Activated T-helper 17 cell treated with anti-CD3 and anti-CD28 coated beads, Interleukin-2, amount 50 U/mL, for 72 hours (primary cell): ENCODE measurements at places on chromosomes 5 and 9.

DNA sequence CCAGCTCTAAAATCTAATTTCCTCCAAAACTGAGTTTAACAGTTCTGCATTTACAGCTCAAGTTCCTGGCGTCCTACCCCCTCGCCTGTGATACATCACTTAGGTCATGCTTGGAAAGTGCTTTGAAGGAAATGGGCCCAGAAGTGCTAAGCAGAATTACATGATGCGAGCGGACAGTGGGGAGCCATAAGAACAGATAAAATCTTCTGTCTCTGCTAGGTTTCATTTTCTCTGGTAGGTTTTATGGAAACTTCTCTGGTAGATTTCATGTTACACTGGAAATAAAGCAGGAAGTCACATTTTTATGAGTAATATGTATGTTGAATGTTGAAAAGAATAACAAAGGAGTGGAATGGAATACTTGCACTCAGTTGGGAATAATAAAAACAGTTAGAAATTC lies 138.3 kb downstream of the ZDHHC21 start:
- no peak for ATAC-seq

- ATAC-seq = no peak
Measured at GRCh38 chr5:158099571-158100105, 240.7 kb upstream of the CLINT1 start.

DNA sequence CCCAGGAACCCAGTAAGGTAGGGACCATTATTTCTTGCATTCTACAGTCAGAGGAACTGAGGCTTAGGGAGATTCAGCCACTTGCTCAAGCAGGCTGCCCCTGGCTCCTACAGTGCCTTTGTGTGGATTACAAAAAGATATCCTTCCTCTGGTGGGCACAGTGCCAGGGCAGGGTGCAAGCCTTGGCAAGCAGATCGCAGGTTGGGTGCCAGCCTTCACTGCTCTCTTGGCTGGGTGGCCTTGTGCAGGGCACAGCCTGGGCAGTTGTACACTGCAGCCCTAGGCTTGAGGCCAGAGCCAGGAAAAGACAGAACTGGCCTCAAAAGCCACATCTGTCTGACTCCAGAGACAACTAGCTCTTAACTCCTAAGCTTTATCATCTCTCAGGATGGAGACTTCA lies 15.0 kb downstream of the DOCK2 start:
- ATAC-seq = no peak

- ATAC-seq = no peak
Measured at GRCh38 chr5:8050616-8051175, 181.7 kb downstream of the MTRR start.

DNA sequence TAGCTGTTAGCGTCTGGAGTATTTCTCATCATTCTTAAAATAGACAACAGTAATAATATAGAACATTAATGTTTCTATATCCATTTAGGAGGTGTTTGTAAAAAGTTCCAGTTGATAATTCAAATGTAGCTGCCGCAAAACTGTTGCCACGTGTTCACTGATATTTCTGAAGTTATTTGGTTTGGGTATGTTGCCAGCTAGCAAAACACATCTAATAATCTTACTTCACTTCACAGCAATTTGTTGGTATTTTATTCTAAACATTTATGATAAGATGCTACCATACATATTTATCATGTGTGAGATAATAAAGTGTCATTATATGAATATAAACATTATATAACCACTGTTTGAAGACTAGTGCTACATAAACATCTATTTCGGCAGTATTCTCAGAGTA lies 101.6 kb downstream of the CDH12 start:
- ATAC-seq = no peak

GRCh38 chr9:114281473-114282103 lies 41.3 kb upstream of the ORM1 start:
- ATAC-seq = no peak

DNA sequence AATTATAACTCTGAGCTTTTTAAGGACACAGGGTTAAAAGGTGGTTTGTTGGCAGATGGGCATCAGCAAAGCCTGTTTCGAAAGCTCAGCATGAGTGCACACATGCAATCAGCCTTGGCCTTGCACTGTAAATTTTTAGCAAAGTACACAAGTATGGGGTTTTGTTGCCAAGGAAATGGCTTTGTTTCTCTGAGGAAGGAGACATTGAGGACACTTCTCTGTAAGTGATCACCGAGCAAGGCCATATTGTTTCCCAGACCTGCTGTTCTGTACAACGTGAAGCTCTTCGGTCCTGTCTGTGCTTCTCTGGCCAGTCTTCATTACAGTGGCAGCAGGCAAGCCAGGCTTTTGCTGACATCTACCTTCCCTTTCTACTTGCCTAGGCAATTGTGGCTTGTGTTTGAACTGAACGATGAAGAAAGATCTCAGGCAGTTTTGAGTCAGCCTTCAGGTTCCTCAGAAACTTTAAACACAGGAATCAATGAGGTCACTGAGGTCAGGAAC lies 27.9 kb upstream of the GLRX start:
- peak; percentile 32 for ATAC-seq

GRCh38 chr9:38670542-38671371 lies 49.2 kb downstream of the FAM240B start:
- ATAC-seq = no peak

DNA sequence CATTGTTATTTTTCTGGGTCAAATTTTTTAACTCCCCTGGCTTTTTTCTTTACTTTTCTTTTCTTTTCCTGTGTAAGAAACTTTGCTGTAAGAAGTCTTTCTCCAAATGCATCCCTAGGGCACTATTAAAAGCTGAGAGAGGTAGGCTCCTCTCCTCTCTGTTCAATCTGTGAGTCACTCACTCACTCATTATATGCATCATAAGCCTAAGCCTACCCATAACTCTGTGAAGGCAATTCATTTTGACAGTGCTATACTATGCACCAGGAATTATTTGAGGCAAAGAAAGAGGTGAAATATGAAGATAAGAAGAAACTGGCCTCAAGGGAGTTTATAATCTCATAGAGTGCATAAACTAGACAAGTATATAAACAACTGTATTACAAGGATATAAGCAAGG lies 67.9 kb upstream of the PRR16 start:
- ATAC-seq = no peak

- ATAC-seq = no peak
Measured at GRCh38 chr5:103272377-103272776, 13.8 kb downstream of the MACIR start.
